Heart right ventricle (tissue), 16 donors: ENCODE measurements at places on chromosomes 12 and 14.

- DNase-seq, result no peak
These were observed 37.0 kb upstream of the TMEM263 start for GRCh38 chr12:106918746-106919145.

DNA sequence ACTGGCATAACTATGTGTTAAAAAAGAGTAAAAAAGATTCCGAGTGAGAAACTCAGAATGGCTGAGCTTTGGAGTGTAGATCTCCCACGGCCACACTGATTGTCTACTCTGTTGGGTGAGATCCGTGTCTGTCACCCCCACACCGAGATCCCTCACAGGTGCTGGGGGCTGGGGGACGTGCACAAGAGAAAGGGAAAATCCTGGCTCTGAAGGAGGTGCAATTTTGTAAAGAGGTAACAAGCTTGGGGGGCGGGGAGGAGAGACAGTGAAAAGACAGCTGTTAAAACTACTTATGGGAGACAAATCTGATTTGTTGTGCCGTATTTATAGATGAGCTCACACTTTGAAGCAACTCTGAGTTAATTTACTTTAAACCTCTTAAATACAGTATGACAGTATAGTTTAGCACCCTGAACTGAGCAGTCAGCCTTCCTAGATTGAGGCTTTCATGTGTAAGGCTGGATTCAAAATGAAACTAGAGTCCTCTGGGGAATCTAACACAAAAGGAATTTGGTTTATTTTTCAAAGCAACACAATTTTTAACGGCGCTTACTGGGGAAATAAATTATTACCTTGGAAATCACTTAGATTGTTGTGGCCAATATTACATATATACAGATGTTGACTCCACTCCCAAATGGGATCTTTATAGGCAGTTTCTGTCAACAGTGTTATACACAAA is 167.4 kb upstream of the RGS6 start:
- DNase-seq, result no peak

DNA sequence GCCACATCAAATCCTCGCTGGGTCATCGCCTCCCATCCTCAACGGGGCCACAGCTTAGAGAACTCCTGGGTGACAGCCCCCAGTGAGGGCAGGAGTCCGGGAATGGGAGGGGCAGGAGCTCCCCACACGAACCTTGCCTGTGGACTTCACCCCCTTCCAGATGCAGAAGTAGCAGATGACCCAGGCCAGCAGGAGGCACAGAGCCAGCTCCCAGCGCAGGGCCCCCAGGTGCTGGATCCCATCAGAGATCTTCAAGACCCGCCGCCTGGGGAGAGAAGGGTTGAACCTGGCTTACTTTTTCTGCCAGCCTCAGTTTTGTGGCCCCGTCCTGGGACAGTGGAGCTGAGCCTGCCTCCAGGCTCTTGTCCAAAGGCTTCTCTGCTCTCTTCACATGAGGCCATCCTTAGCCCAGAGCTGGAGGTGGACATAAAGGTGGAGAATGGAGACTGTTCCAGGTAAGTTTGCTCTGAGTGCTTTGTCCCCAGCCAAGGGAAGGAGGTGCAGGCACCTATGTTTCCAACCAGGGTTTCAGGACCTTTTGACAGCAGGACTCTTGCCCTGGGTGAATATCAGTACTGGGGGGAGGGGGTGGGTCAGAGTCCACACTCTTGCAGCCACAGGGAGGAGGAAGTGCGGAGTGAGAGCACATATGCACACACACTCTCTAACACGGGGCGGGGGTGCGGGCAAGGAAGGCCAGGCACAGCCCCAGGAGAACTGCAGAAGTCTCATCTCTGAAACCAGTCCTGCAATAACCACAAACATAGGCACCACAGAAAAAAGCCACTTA is 23.3 kb upstream of the SLC6A12 start:
- no peak for DNase-seq

GRCh38 chr12:42217656-42218055 is 20.4 kb downstream of the YAF2 start:
- no peak for DNase-seq

- no peak for DNase-seq
These were observed 20.1 kb upstream of the TBK1 start for GRCh38 chr12:64431791-64432190.

DNA sequence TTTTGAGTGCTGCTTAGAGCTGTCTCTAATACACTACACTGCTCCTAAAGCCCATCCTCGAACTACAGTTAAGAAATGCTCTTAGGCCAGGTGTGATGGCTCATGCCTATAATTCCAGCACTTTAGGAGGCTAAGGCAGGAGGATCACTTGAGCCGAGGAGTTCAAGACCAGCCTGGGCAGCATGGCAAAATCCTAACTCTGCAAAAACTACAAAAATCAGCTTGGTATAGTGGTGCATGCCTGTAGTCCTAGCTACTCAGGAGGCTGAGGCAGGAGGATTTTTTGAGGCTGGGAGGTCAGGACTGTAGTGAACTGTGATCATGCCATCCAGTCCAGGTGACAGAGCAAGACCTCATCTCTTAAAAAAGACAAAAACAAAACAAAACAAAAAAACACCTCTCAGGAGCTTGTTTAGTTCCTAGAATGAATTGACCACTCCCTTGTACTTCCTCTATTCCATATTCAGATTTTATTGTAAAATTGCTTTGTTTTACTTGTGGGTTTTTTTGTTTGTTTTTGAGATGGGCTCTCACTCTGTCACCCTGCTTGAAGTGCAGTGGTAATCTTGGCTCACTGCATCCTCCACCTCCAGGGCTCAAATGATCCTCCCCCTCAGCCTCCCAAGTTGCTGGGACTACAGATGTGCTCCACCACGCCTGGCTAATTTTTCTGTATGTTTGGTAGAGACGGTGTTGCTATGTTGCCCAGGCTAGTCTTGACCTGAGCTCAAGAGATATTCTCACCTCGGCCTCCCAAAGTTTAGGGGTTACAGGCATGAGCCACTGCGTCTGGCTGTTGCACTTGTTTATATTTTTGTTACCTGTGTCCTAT is 13.6 kb downstream of the MDM2 start:
- no peak for DNase-seq

DNA sequence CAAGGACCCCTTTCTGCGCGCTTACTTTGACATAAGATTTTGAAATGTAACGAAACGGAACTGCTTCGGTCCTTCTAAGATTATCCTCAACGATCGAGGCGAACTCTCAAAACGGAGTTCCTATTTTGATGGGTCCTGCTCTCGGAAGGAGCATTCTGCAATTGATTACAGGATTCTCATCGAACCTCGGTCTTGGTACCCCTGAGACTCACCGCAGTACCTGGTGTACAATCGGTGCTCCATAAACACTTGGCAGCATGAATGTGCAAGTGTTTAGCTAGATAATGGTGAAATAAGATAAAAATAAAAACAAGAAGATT is 530 bp upstream of the NEMF start:
- DNase-seq, result no peak

DNA sequence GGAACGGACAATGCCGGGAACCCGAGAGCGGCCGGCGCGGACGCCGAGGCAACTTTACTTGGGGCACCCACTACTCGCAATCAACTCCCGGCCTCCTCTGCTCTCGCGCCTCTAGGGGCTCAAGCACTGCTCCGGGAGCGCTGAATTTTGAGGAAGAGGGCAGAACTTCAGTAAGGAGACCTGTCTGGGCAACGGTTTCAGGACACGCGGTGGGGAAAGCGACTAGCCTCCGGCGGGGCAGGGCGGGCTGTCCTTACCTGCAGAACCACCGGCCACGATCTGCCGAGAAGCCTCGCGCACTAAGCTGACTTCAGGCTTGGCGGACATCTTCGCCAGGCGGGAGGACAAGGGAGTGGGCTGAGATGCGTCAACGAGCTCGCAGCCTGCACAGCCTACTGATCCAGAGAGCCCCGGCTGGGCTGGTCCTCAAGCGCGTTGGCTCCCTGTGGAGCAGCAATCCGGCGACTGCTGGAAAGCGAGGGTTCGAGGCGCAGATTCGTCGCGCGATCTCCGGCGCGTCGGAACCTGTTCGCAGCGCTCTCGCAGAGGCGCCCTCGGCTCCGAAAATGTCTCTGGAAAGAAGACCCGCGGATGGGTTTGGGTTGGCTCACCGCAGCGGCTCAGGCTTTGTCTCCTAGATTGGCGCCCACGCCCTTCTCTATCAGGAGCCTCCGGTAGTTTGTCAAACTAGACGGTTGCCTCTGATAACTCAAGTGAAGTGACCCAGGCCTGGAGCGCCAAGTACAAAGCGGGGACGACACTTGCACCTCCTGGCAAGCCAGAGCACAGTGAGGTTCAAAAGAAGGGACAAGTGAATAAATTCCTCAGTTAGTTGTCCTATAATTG is at the start of gene SLC25A21:
Gene SLC25A21 (minus strand): TSS at position 583 of the 846 bp plus-strand sequence.
- DNase-seq, result peak; percentile 69

DNA sequence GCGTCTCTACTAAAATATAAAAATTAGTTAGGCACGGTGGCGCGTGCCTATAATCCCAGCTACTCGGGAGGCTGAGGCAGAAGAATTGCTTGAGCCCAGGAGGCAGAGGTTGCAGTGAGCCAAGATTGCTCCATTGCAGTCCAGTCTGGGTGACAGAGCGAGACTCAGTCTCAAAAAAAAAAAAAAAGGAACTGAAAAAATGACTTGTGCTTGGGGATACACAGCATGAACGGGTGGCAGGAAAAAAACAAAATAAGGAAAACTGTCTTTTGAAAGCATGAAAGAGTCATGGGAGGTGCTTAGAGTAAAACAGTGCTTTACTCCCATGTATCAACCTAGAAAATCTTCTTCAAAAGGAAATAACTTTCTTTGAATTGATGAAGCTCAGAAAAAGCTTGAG is 80.8 kb downstream of the TMTC1 start:
- DNase-seq, result no peak

- no peak for DNase-seq
These were observed 357.9 kb downstream of the BCL11B start for GRCh38 chr14:98913967-98914650.

DNA sequence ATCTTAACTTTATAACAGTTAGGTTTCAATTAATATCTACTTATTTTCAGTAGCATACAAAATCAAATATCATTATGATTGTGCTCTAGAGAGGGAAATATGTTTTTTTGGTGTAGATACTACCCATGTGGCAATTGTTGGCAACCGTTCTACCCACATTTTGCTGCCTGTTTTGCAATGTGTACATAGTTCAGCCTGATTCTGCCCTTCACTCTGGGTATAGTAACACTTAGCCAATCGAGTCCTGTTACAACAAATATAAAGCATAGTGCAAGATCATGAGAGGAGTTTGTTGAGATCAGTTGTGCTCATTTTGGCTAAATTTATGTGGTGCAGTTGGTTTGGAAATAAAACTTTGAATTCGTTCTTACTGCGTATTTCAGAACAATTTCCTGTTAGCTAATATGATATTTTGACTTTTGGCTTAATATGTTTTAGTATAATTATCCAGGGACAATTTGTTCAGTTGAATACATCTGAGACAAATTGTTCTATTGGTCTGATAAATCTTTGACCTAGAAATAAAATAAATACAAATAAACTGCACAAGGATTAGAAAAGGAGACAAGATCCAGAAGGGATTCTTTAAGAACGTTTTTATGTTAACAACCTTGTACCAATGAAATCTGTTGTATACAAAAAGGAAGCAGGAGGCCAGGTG is 76.9 kb downstream of the ATF7IP start:
- DNase-seq, result no peak

DNA sequence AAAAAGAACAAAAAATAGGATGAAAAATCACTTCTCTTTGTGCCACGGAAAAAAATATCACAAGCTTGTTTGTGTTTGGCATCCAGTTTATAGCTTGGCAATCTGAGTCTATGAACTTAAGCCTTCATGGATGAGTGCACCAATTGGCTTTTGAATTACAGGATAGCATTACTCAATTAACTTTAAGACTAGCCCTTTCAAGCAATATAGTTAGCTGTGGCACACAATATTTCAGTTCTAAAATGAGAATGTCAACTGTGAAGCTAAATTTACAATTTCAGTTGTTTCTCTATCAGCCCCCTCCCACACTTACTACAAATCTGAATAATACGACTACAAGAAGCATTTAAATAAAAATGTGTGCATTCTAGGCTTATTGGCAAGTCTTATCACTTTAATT is 8.3 kb downstream of the RERG start:
- no peak for DNase-seq

DNA sequence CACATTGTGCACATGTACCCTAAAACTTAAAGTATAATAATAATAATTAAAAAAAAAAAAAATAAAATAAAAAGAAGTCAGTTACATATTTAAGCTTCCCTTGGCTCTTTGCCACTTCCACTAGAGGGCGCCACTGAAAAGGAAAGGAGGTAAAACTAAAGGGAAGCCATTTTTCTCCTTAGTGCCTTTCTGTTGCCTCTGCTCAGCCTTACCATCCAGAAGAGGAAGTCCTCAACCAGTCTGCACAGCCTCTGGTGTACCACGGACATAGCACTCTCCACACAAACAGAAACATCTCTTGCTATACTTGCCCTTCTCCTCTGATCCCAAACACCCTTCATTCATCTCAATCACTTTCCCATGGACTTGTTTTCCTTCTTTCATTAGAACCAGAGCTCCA is 169.0 kb upstream of the EEA1 start:
- no peak for DNase-seq

DNA sequence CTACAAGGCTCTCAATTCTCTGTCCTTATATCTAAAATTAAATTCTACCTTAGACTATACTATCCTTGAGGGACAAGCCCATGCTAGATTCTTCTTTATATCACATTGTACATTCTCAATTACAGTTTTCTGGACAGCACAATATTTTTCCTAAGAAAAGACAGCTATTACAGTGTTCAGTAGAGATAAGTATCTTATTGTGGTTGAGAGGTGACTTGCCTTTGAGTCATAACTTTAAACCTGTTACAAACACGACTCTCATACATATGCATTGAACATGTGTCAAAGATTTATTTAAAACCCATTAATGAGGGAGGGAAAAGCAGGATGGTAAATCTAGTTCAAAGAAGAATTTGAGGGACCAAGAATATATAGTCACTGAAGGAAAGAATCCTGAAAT is 61.1 kb downstream of the TPH2 start:
- DNase-seq, result no peak

- DNase-seq, result no peak
These were observed 4.4 kb upstream of the GPHN start for GRCh38 chr14:66503532-66503931.

- no peak for DNase-seq
These were observed 307.3 kb upstream of the DIO3 start for GRCh38 chr14:101253948-101254347.

- DNase-seq, result no peak
These were observed 10.8 kb downstream of the TGFB3 start for GRCh38 chr14:75970989-75971388.
